ENCODE measurements at places on chromosomes 6 and 20.

- no peak for DNase-seq
Observed at GRCh38 chr6:54519161-54519560, 210.9 kb downstream of the TINAG start.

- DNase-seq: no peak
Observed at GRCh38 chr6:45736134-45736533, 279.5 kb downstream of the CLIC5 start.

DNA sequence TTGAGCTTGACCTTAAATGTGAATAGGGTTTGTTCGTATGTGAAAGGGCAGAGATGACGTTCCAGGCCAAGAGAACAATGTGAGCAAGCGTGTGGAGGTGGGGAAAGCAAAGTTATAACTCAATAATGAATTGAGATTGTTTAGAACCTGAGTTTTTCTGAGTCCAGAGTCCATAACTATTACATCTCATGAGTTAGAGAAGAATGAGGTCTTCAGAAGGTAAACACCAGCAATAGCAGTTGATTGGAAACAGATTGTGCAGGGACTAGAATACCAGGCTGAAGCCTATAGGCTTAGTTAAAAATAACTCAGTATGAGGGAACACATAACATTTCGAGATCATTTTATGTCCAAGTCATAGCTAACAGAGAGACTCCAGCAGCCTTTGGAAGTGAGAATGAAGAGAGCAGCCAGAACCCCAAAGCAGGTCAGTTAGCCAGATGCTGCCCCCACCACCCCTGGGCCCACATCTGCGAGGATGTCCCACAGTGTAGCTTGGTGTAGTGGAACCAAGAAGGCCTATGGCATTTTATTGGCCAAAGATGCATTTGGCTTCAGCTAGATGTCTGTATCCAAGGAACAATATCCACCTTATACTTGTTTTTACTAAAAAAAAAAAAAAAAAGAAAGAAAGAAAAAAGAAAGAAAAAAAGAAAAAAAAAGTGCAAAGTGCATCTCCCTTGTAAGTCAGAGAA is 121.7 kb downstream of the TNFRSF21 start:
- no peak for DNase-seq

GRCh38 chr6:99165838-99166237 is 183.6 kb downstream of the FAXC start:
- no peak for DNase-seq

GRCh38 chr6:167210375-167211294 is 52.9 kb upstream of the GPR31 start:
- DNase-seq: no peak

DNA sequence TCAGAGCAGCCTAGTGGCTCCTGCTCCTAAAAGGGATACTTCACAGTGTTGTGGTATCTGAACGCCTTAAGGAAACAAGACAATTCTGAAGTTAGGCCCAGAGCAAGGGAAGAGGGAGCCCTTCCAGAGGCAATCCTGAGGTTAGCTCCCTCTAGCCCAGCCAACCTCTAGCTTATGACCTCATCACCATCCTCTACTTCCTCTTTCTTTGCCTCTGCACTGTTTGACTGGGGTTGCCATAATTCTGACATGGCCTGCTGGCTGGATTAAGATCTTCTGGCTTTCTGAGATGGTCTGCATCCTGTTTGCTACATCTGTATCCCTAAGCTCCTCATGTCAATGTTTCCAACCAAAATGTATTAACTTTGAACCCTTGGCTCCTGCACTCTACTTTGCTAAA is 23.3 kb upstream of the BMP2 start:
- DNase-seq: no peak

- DNase-seq: no peak
Observed at GRCh38 chr20:9877932-9878495, 39.1 kb upstream of the PAK5 start.

GRCh38 chr6:70884074-70884983 is 72.5 kb downstream of the B3GAT2 start:
- peak; percentile 3 for DNase-seq

GRCh38 chr6:18186540-18187250 is 31.5 kb downstream of the KDM1B start:
- DNase-seq: no peak

GRCh38 chr6:134347885-134348805 is 30.2 kb upstream of the SGK1 start:
- DNase-seq: no peak

GRCh38 chr6:142821860-142822259 is 123.1 kb downstream of the HIVEP2 start:
- no peak for DNase-seq

- DNase-seq: no peak
Observed at GRCh38 chr20:23294166-23294565, 56.4 kb upstream of the NXT1 start.

GRCh38 chr6:92559611-92560010 is 859.7 kb downstream of the EPHA7 start:
- no peak for DNase-seq

GRCh38 chr6:111748231-111748647 is 125.0 kb downstream of the FYN start:
- DNase-seq: no peak

DNA sequence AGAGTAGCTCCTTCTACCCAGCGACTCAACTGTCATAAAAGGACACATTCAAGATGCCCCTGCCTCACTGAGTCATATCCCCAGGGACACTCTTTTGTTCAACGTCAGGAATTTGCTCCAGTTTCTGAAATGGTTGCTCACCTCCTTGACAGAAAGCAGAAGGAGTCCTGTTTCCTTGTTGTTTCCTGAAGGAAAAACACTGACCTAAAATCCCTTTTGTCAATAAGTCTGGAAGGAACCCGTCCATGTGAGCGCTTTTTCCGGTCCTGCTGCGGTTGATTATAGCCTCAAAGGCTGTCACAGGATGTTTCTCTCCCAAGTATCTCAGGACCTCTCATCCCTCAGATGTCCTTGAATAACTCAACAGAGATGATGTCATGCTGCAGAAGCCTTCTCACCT is 113.6 kb upstream of the PLEKHG1 start:
- no peak for DNase-seq

DNA sequence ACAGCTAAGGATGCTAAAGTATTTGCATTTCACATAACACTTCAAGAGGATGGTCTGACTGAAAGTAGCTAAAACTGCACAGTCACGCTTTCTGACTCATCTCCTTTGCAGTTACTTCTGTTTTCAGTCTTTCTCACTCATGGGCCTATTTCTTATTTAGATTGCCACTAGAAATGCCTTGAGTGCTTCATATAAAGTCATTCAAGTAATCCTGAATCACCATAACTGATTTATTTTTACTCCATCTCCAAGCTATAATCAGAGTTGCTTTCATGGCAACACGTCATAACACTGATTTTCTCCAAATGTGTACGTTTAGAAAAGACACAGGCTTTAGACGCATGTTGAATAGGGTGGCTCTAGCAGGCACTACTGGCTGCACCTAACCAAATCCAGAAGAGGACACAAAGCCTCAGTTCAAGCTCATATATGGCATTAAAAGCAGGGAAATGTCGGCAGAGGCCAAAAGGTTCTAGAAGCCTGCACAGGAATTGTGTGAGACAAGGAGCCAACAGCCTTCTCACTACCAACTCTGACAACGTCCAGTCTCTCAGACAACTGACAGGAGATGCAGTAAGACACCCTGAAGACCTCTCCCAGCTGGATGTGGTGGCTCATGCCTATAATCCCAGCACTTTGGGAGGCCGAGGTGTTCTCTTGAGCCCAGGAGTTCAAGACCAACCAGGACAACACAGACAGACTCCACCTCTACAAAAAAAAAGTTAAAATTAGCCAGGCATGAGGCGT is 64.1 kb upstream of the BEND6 start:
- no peak for DNase-seq
